ENCODE measurements at places on chromosomes 11 and 22.
A peak's percentile ranks its signal among the peaks of the same experiment; 100 is the strongest.

DNA sequence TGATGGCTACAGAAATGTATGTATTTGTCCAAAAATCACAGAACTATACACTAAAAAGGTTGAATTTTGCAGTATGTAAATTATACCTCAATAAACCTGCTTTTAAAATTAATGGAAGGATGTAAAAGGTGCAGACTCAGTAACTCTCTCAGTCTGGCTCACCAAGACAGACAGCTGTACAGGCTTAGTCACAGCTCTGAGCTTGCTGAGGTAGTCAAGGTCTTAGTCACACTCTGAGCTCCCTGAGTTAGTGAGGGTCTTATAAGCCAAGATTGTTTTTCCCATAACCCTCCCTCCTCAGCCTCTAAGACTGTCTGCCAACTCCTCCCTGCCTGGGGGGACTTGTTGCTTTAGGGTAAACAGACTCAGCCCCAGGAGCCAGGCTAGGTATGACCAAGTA, 59.3 kb upstream of the IZUMO1R start:
- no peaks in the 10 kb centered on the region for H3K36me3 ChIP-seq
- peaks cover 10% of the 10 kb centered on the region for H3K27me3 ChIP-seq
- no peak overlapping the region for H3K27ac ChIP-seq
- DNase-seq, result no peak
- H3K4me1 ChIP-seq, result no peaks in the 10 kb centered on the region

DNA sequence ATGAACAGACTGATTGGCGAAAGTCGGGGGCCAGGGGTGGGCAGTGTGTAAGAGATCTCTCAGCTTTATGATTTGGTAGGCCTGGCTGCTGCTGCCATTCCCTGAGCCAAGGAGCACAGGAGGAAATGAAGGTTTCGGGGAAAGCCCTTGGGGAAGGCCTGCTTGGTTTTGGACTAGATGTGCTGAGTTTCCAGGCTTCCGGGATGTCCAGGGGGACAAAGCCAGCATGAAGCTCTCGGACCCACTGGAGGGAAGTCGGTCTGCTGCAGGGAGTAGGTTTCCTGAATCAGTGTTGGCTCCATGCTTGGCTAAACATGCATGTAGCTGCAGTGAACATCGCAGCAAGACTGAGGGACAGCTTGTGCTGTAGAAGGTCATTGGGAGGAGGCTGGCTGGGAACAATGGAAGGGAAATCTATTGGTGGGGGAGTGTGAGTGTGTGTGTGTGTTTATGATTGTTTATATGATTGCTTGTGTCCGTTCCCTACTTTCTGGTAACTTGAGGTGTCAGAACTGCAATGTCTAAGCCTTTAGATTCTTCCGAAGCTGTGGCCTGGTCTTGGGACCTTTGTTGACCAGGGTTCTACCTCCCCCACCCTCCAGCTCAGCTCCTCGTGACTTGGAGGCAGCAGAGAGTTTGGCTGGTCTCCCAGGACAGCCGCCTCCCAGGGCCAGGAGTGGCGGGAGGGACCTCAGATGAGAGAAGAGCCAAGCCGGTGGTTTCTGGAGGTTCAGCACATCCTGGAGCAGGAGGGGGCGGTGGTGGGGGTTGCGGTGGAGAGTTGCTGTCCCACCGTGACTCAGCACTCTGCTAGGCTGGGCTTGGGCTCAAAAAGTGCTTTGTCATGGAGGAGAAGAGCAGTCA, 4.0 kb upstream of the FTH1 start:
- no peak overlapping the region for H3K4me3 ChIP-seq
- peak overlapping the region; percentile 4 for H3K27ac ChIP-seq
- H3K36me3 ChIP-seq, result peaks cover under 1% of the 10 kb centered on the region
- DNase-seq, result peak; percentile 27
- H3K27me3 ChIP-seq, result no peaks in the 10 kb centered on the region

DNA sequence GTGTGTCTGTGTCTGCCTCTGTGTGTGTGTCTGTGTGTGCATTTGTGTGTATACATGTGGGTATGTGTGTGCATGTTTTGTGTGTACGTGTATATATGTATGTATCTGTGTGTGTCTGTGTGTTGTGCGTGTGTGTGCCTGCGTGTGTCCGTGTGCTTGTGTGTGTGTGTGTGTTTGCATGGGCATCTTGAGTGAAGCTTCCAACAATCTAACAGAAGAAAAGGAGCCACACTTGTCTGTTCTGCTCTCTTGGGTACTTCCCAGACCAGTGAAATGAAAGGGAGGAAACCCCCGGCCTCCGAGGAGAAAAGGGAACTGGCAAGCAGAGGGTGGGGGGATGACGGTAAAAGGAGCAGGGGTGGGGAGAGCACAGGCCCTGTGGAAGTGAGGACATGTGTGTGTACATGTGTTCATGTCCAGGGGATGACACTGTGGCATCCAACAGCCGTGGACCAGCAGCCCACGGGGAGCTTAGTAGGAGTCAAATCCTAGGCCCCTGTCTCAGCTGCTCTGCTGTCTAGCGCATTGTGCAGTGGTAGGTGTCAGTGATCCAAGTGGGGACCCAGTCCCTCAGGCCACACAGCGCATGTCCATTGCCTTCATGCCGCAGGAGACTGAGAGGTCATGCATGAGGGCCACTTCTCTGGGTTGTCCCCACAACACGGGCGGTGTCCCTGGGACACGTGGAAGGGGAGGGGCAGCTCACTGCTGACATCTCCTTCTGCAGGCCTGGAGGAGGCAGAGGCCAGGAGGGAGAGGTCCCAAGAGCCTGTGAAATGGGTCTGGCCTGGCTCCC, 8.1 kb downstream of the CSF2RB start:
- no peak overlapping the region for H3K4me3 ChIP-seq
- no peak overlapping the region for H3K27ac ChIP-seq
- peaks cover 6% of the 10 kb centered on the region for H3K4me1 ChIP-seq
- H3K27me3 ChIP-seq, result peaks cover 19% of the 10 kb centered on the region

DNA sequence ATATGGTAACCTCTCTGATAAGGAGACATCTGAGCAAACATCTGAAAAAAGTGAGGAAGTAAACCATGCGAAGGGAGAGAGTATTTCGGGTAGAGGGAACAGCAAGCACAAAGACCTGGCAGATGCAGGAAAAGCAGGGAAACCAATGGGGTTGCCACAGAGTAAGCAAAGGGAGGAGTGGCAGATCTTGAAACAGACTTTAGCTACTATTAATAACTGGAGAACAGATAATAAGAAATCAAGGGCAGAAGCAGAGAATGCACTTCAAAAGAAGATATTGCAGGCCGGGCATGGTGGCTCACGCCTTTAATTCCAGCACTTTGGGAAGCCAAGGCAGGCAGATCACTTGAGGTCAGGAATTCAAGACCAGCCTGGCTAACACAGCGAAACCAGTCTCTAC, 18.1 kb downstream of the MRTFA start:
- no peak overlapping the region for H3K27ac ChIP-seq
- peaks cover 26% of the 10 kb centered on the region for H3K36me3 ChIP-seq
- peaks cover 26% of the 10 kb centered on the region for H3K4me1 ChIP-seq
- H3K27me3 ChIP-seq, result no peaks in the 10 kb centered on the region
- H3K4me3 ChIP-seq, result no peak overlapping the region

DNA sequence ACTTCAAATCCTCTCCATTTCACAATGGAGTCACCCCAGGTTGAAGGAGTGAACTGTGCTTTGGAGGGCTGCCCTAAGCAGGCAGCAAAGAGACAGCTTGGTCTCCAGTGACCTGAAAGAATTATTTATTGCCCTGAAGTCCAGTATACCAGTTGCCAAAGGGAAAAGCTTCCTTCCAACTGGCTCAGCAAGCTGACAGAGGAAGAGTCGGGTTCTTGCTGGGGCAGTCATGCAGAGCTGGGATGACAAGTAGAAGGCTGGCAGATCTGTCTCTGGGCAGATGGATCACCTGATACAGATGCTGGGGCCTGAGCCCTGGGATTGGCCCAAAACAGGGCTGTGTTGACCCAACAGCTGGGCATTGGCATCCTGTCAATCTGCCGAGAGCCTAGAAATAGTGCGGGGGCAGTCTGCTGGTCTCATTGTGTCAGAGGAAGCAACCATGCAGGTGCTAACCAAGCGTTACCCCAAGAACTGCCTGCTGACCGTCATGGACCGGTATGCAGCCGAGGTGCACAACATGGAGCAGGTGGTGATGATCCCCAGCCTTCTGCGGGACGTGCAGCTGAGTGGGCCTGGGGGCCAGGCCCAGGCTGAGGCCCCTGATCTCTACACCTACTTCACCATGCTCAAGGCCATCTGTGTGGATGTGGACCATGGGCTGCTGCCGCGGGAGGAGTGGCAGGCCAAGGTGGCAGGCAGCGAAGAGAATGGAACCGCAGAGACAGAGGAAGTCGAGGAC, at the start of gene THRSP:
THRSP (plus strand) TSS at position 422 of the 742 bp plus-strand sequence; CDS start at position 443, 21 bp downstream.
- no peak within 1 kb of the TSS for H3K4me3 ChIP-seq
- DNase-seq, result no peak
- no peaks in the 10 kb centered on the region for H3K4me1 ChIP-seq
- H3K27ac ChIP-seq, result no peak within 1 kb of the TSS
- peaks cover 14% of the 10 kb centered on the region for H3K36me3 ChIP-seq

GRCh38 chr11:115497303-115497702, 6.9 kb downstream of the CADM1 start:
- no peak overlapping the region for H3K4me3 ChIP-seq
- H3K27me3 ChIP-seq, result no peaks in the 10 kb centered on the region
- H3K36me3 ChIP-seq, result no peaks in the 10 kb centered on the region
- DNase-seq, result no peak
- no peaks in the 10 kb centered on the region for H3K4me1 ChIP-seq
- H3K27ac ChIP-seq, result no peak overlapping the region

DNA sequence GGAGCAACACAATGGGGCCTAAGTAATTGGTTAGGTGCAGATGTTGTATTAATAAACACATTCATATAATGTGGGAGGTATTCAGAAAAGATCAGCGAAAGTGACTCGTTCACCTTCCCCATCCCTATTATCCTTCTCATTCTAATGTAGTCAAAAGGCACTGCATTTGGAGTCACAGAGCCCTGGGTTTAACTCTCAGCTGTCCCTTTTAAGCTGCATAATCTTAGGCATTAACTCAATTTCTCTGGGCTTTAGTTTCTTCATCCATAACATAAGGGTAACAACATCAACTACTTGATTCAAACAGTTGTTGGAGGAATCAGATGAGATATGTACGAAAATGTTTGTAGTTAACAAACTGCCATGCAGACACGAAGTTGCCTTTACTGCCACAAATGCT, 187.6 kb upstream of the PITPNB start:
- no peak for DNase-seq
- H3K36me3 ChIP-seq, result no peaks in the 10 kb centered on the region
- H3K27ac ChIP-seq, result no peak overlapping the region
- H3K4me1 ChIP-seq, result no peaks in the 10 kb centered on the region
- no peaks in the 10 kb centered on the region for H3K27me3 ChIP-seq

GRCh38 chr11:117641008-117641915, 155.8 kb downstream of the DSCAML1 start:
- DNase-seq, result no peak
- H3K27ac ChIP-seq, result no peak overlapping the region
- H3K36me3 ChIP-seq, result no peaks in the 10 kb centered on the region
- H3K4me3 ChIP-seq, result no peak overlapping the region

- H3K36me3 ChIP-seq, result peaks cover 11% of the 10 kb centered on the region
- H3K4me3 ChIP-seq, result peak overlapping the region; percentile 88
- peak overlapping the region; percentile 79 for H3K27ac ChIP-seq
- no peaks in the 10 kb centered on the region for H3K27me3 ChIP-seq
Observed at GRCh38 chr11:64803846-64804345, 882 bp upstream of the MAP4K2 start.

GRCh38 chr22:39703091-39703490, 132.5 kb downstream of the CACNA1I start:
- H3K27ac ChIP-seq, result no peak overlapping the region
- H3K27me3 ChIP-seq, result no peaks in the 10 kb centered on the region
- no peaks in the 10 kb centered on the region for H3K4me1 ChIP-seq
- no peak overlapping the region for H3K4me3 ChIP-seq
- no peaks in the 10 kb centered on the region for H3K36me3 ChIP-seq

DNA sequence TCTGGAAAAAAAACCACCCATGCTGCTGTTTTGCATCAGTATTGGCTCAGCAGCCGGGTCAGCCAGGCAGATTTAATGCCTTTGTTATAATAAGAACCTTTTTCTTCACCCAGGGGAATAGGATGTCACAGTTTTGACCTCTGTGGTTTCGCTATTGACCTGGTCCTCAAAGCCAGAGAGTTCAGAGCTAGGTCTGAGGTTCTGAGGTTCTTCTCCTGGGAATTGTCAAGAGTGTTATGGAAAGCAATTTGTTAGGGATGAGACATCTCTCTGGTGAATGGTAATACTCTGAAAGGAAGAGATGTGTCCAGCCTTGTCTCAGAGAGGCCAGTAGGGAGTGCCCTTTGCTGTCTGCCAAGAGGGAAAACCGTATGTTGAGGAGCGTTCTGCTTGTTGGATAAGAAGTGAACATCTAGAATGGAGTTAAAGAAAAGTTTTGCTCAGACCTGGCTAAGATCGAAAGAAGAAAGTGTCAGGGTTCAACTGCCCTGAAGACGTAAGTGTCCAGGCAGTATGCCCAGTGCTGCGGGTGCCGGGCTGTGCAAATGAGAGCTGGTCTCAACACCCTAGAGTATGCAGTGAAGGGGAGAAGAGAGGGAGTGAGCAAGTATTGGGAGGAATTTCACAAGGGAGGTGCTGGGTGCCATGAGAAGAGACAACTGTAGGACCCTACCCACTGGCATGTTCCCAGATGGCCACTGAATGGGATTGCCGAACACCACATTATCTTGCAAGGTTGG, 150.9 kb upstream of the TTC12 start:
- DNase-seq, result no peak
- H3K27ac ChIP-seq, result no peak overlapping the region
- H3K27me3 ChIP-seq, result peaks cover 5% of the 10 kb centered on the region
- no peaks in the 10 kb centered on the region for H3K36me3 ChIP-seq

GRCh38 chr11:9571763-9572115, 1.7 kb upstream of the WEE1 start:
- peaks cover 22% of the 10 kb centered on the region for H3K27me3 ChIP-seq
- H3K36me3 ChIP-seq, result no peaks in the 10 kb centered on the region
- DNase-seq, result no peak
- H3K4me3 ChIP-seq, result peak overlapping the region; percentile 82

DNA sequence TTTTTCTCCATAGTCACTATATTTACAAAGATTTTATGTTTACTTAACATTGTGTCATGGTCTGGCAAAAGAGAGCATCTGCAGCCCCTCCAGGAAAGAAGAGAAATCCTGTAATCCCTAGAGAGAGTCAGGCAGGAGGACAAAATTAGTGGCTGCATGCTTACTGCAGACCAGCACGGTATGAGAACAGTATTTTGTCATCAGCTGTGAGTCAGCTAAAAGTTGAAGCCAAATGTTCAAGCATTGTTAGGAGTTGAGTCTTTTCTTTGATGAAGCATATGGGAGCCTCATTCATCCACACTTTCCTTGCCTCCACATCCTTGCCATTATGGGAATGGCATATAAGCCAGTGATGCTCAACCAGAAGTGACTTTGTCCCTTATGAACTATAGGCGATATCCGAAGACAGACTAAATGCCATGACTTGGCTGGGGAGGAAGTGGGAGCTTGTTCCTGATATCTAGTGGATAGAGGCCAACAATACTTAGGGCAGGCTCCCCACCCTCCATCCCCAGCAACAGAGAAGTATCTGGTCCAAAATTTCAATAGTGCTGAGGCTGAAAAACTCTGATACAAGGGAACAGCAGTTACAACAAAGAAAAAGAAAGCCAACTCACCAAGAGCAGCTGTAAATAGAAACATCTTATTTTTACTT, 112.0 kb upstream of the OR5AK2 start:
- H3K36me3 ChIP-seq, result no peaks in the 10 kb centered on the region
- no peak for DNase-seq
- H3K4me3 ChIP-seq, result no peak overlapping the region
- no peaks in the 10 kb centered on the region for H3K4me1 ChIP-seq
- H3K27ac ChIP-seq, result no peak overlapping the region
- H3K27me3 ChIP-seq, result no peaks in the 10 kb centered on the region

Measured in naive thymus-derived CD8-positive, alpha-beta T cell (primary cell).